ENCODE measurements at places on chromosomes 12 and 14. TPM values are rescaled to one million over a fixed set of nuclear protein-coding genes. Genes with fewer than 3 reads are reported as not detected.

GRCh38 chr12:98359856-98360255, 155.5 kb upstream of the TMPO start:
- DNase-seq, result no peak
- no peak overlapping the region for H3K27ac ChIP-seq
- H3K36me3 ChIP-seq, result no peaks in the 10 kb centered on the region

DNA sequence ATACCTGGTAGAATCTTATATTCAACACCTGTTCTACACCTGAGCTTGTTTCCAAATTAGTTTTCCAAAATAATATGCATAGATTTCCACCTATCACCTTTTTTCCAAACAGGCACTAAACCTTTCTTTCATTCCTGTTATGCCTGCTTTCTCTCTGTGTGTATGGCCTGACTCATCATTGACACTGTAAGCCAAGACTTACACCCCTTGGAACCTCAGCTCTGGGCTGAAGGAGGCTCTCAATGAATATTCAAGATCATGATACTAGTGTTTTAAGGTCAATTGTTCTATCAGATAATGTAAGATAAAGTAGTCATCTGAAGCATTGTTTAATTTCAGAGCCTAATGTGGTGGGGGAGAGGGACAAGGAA, 1193.3 kb downstream of the FLRT2 start:
- H3K27me3 ChIP-seq, result no peaks in the 10 kb centered on the region
- H3K4me1 ChIP-seq, result peaks cover 22% of the 10 kb centered on the region
- H3K36me3 ChIP-seq, result no peaks in the 10 kb centered on the region

DNA sequence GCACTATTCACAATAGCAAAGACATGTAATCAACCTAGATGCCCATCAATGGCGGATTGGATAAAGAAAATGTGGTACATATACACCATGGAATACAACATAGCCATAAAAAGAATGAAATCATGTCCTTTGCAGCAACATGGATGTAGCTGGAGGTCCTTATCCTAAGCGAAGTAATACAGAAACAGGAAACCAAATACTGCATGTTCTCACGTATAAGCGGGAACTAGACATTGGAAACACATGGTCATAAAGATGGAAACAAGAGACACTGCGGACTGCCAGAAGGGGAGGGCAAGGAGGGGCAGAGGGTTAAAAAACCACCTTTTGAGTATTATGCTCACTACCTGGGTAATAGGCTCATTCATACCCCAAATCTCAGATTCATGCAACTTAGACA, 234.1 kb upstream of the PLXNC1 start:
- no peak overlapping the region for H3K4me3 ChIP-seq
- peaks cover 5% of the 10 kb centered on the region for H3K4me1 ChIP-seq
- H3K36me3 ChIP-seq, result no peaks in the 10 kb centered on the region
- H3K27me3 ChIP-seq, result no peaks in the 10 kb centered on the region

DNA sequence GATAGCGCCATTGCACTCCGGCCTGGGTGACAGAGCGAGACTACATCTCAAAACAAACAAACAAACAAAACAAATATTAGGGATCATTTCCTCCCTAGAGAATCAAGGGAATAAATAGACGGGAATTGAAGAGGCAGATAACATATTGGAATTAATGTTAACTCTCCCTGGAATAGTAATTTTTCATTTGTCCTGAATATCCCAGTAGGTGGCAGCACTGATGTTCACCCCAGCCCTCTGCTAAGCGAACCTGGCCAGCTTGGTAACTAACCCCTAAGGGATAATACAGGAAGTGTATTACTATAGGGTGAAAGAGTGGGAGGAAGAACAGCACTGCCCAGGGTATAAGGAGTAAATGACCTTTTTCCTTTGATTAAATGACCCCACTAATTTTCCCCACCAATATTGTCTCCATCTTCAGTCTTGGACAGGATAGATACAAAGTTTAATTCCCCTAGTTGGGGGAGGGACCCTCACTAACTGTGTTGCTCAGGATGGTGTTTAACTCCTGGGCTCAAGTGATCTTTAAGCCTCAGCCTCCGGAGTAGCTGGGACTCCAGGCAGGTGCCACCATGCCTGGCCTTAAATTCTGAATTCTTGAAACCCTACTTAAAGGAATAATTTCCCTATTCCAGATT, 40.5 kb downstream of the SLC2A14 start:
- H3K27me3 ChIP-seq, result no peaks in the 10 kb centered on the region
- H3K4me1 ChIP-seq, result peaks cover 8% of the 10 kb centered on the region
- H3K27ac ChIP-seq, result no peak overlapping the region
- no peak for DNase-seq
- H3K4me3 ChIP-seq, result no peak overlapping the region

DNA sequence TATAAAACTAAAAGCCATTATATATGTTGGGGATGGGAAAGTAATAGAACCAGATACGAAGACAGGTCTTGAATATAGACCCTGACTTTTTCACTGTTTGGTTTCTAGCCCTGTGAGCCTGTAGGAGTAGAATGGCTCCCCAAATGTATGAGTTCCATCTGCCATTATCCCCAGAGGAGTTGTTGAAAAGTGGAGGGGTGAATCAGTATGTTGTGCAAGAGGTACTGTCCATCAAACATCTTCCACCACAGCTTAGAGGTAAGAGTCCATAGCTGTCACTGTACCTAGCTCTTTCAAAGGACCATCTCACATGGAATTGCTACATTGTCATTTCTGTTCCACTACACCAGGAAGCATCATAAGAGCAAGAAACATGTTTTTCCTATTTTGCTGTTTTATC, 1.1 kb downstream of the NCAPD2 start:
- peaks cover 22% of the 10 kb centered on the region for H3K4me1 ChIP-seq
- H3K4me3 ChIP-seq, result peak overlapping the region; percentile 88
- H3K27ac ChIP-seq, result peak overlapping the region; percentile 95
- no peaks in the 10 kb centered on the region for H3K27me3 ChIP-seq
- peaks cover 6% of the 10 kb centered on the region for H3K36me3 ChIP-seq

- H3K36me3 ChIP-seq, result no peaks in the 10 kb centered on the region
- H3K4me3 ChIP-seq, result no peak overlapping the region
- H3K4me1 ChIP-seq, result peaks cover 3% of the 10 kb centered on the region
Observed at GRCh38 chr14:93160353-93160801, 24.3 kb downstream of the MOAP1 start.

DNA sequence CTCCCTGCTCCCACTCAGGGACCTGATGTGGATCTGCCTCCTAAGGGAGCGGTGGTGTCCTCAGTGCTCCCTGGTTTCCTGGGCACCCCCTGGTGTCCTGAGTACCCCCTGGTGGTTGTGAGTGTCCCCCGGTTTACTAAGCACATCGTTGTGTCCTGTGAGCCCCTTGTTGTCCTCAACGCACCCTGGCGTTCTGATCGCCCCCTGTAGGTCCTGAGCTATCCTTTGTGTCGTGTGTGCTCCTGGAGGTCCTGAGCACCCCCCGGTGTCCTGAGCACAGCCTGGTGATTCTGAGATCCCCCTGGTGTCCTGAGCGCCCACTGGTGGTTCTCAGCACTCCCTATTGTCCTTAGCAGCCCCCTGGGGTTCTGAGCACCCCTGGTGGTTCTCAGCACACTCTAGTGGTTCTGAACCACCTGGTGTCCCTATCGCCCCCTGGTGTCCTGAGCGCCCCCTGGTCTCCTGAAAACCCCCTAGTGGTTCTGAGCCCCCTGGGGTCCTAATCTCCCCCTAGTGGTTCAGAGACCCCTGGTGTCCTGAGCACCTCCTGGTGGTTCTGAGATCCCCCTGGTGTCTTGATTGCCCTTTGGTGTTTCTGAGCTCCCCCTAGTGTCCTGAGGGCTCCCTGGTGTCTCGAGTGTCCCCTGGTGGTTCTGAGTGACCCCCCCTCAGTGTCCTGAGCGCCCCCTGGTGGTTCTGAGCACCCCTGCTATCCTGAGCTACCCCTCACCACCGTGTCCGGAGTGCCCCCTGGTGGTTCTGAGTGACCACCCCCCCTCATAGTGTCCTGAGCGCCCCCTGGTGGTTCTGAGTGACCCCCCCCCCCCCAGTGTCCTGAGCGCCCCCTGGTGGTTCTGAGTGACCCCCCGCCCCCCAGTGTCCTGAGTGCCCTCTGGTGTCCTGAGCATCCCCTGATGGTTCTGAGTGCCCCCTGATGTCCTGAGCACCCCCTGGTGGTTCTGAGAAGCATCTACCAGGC, 615.1 kb downstream of the TMEM121 start:
- H3K4me1 ChIP-seq, result no peaks in the 10 kb centered on the region
- peaks cover 2% of the 10 kb centered on the region for H3K36me3 ChIP-seq
- H3K27me3 ChIP-seq, result no peaks in the 10 kb centered on the region
- H3K27ac ChIP-seq, result no peak overlapping the region

DNA sequence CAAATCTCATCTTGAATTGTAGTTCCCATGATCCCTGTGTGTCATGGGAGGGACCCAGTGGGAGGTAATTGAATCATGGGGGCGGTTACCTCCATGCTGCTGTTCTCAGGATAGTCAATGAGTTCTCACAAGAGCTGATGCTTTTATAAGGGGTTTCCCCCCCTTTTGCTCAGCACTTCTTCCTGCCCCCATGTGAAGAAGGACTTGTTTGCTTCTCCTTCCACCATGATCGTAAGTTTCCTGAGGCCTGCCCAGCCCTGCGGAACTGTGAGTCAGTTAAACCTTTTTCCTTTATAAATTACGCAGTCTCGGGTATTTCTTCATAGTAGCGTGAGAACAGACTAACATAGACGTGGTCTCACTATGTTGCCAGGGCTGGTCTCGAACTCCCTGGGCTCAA, 56.1 kb upstream of the EIF5 start:
- no peaks in the 10 kb centered on the region for H3K4me1 ChIP-seq
- H3K27me3 ChIP-seq, result peaks cover 59% of the 10 kb centered on the region
- DNase-seq, result no peak
- no peak overlapping the region for H3K4me3 ChIP-seq
- peaks cover 3% of the 10 kb centered on the region for H3K36me3 ChIP-seq

DNA sequence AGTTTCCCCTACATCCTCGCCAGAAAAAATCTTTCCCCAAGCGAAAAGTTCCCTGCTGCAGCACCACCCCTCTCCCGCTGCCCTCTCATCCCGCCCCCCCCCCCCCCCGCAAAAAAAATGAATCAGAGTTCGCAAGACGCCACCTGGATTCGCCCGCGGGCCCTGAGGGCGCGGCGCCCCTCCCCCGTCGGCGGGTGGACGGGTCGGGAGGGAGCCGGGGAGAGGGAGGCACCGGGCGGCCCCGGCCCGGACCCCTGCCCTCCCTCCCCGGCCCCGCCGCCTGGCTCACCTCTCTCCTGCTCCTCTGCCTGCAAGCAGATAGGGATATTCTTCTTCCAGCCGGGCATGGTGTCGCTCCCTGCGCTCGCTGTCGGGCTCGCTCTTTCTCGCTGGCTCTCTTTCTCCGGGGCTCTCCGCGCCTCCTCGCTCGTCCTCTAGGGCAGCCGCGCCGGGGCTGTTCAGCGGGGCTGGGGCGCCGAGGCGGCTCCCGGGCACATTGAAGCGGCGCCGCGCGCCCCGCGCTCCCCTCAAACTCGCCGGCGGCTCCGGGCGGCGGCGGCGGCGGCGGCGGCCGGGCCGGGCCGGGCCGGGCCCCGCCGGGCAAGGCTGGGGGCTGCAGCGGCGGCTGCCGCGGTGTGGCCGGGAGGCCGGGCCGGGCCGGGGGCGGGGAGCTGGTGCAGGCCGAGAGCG, 200.3 kb upstream of the CAND1 start:
- peak overlapping the region; percentile 97 for H3K27ac ChIP-seq
- H3K36me3 ChIP-seq, result no peaks in the 10 kb centered on the region
- H3K27me3 ChIP-seq, result peaks cover 8% of the 10 kb centered on the region
- H3K4me3 ChIP-seq, result peak overlapping the region; percentile 92
- peaks cover 20% of the 10 kb centered on the region for H3K4me1 ChIP-seq
- DNase-seq, result peak; percentile 50

DNA sequence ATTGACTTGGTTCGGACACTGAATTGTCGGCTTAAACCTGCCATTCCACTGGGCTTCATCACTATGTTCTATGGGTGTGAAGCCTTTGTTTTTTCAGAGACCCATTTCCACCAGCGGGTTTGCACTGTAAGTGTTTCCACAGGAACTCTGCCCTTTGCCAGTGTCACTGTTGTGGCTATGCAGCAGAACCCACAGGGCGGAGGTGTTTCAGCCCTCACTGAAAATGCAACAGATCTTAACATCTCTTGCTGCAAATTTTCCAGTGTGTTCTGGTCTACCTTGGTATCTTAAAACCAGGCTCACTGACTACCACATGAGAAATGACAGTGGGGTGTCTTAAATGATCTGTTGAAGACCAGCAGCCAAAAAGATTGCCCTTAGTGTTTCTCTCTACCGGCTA, 21.1 kb downstream of the PRKCH start:
- DNase-seq, result no peak
- no peak overlapping the region for H3K4me3 ChIP-seq
- peaks cover 3% of the 10 kb centered on the region for H3K27me3 ChIP-seq

GRCh38 chr12:50661300-50662115, 102.4 kb upstream of the ATF1 start:
- peak overlapping the region; percentile 39 for H3K27ac ChIP-seq
- no peak for DNase-seq
- H3K27me3 ChIP-seq, result no peaks in the 10 kb centered on the region
- no peak overlapping the region for H3K4me3 ChIP-seq
- H3K36me3 ChIP-seq, result peaks cover 8% of the 10 kb centered on the region

DNA sequence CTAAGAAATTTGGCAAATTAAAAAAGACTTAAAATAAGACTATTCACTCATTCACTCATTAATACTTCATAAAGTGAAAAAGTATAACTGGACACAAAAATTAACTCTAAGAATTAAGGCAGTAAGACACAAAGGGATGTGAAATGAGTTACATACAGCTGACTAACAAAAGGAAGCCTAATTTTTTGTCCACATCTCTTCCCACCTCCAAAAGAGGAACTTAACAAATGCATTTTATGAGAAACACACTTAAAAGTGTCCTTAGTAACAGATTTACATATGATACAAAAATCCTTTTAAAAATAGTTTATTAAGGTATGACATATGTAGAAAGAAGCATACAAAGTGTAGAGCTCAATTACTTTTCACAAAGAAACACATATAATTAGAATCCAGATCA, 88.9 kb downstream of the NUMB start:
- H3K4me3 ChIP-seq, result no peak overlapping the region
- H3K27ac ChIP-seq, result no peak overlapping the region
- H3K36me3 ChIP-seq, result peaks cover 6% of the 10 kb centered on the region
- no peaks in the 10 kb centered on the region for H3K27me3 ChIP-seq

The OR6C2 gene
- not detected for total RNA-seq

The EID3 gene
- total RNA-seq, result 2.9 TPM

The STYX gene
- total RNA-seq, result 13.6 TPM

The MYH6 gene
- total RNA-seq, result 0.04 TPM

The OAS3 gene
- total RNA-seq, result 1.1 TPM

The NEDD1 gene
- 24.9 TPM for total RNA-seq
